Tibial nerve (tissue), 4 donors: ENCODE measurements at places on chromosomes 3 and 15. TPM values are rescaled to one million over a fixed set of nuclear protein-coding genes. Genes with fewer than 3 reads are reported as not detected.
A peak's percentile ranks its signal among the peaks of the same experiment; 100 is the strongest.

GRCh38 chr3:195147649-195148080, 123.3 kb downstream of the XXYLT1 start:
- H3K36me3 ChIP-seq, result no peaks in the 10 kb centered on the region
- H3K4me1 ChIP-seq, result peaks cover 18% of the 10 kb centered on the region
- no peak overlapping the region for H3K27ac ChIP-seq
- no peak for DNase-seq
- H3K27me3 ChIP-seq, result no peaks in the 10 kb centered on the region
- H3K4me3 ChIP-seq, result no peak overlapping the region

DNA sequence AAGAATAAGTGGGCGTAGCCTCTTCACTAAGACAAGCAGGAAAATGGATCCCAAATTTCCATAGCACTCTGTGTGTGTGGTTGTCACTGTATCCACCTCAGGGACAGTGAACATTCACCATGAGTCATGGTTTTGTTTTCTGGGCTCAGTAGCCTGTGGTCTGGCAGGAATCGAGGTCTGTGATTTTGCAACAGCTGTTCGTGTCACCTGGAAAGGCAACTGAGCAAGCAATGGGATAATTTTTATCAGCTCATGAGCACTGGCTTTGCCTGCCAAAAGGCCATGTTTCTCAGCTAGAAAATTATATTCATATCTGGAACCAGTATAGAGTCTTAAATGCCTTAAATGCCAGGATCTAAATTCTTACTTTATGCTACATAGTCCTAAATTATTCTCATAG, 60.9 kb downstream of the STRIT1 start:
- H3K4me3 ChIP-seq, result no peak overlapping the region
- H3K27ac ChIP-seq, result no peak overlapping the region
- H3K4me1 ChIP-seq, result peaks cover 16% of the 10 kb centered on the region
- H3K36me3 ChIP-seq, result no peaks in the 10 kb centered on the region
- DNase-seq, result peak; percentile 56

GRCh38 chr3:157122832-157123427, 37.0 kb downstream of the CCNL1 start:
- H3K27me3 ChIP-seq, result no peaks in the 10 kb centered on the region
- no peaks in the 10 kb centered on the region for H3K36me3 ChIP-seq
- no peak for DNase-seq
- no peak overlapping the region for H3K27ac ChIP-seq

Gene NTRK3
- total RNA-seq, result 85.9 TPM

- no peaks in the 10 kb centered on the region for H3K27me3 ChIP-seq
- no peak overlapping the region for H3K27ac ChIP-seq
- H3K36me3 ChIP-seq, result no peaks in the 10 kb centered on the region
- DNase-seq, result no peak
Measured at GRCh38 chr3:36800533-36801116, 36.3 kb upstream of the DCLK3 start.

DNA sequence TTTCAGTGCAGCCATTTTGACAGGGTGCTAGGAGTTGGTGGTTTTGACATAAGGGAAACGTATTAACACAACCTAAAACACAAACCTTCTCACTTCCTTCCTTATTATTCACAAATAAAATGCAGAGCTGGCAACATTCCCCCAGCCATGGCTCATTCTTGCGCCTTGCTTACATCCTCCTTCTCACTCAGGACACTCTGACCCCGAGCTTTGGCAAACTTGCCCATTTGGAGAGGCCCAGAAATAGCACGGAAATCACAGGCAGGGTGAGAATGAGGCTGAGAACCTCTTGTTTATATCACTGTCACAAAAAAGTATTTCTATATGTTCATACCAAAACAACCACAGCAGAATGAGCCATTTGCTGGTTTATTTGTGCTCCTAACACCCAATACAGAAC, 244.3 kb downstream of the NTRK3 start:
- H3K27me3 ChIP-seq, result no peaks in the 10 kb centered on the region
- no peak for DNase-seq
- no peak overlapping the region for H3K27ac ChIP-seq
- H3K4me3 ChIP-seq, result no peak overlapping the region

DNA sequence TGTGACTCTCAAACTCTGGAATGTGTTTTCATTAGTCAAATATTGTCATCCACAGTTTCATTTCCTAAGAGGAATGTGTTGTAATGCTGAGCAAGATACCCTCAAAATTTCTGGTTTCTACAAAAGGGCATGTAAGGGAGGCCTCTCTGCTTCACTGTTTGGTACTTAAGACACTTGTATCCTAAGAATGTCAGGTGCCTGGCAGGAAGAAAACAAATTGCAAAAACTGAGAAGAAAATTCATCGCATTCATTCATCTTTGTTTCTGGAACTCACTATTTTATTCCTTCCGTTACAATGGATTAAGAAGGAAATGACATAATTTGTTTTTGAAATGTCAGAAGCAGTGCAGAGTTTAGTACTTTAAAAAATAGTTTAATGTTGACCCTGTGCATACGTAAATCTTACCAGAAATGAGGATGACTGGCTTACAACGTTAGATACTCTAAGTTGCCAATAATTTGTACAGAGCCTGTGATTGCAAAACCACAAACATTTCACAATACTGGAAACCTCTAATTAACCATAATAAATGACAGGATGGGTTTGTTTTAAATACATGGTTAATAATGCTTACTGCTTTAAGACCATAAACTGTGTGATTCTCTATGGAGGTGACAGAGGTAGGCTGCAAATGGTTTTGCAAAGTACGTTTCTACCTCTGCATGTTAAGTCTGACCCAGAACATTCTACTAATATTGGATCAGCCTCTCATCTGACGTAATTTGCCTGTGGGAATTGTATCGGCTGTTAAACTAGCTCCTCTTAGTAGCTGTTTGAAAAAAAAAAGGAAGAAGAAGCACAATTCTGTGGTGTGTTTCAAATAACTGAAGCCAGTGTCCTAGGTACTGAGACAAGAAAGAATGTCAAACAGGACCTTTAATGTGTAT, 477.8 kb downstream of the RBMS3 start:
- no peak for DNase-seq
- no peak overlapping the region for H3K4me3 ChIP-seq
- peaks cover 27% of the 10 kb centered on the region for H3K4me1 ChIP-seq
- peak overlapping the region; percentile 83 for H3K27ac ChIP-seq

DNA sequence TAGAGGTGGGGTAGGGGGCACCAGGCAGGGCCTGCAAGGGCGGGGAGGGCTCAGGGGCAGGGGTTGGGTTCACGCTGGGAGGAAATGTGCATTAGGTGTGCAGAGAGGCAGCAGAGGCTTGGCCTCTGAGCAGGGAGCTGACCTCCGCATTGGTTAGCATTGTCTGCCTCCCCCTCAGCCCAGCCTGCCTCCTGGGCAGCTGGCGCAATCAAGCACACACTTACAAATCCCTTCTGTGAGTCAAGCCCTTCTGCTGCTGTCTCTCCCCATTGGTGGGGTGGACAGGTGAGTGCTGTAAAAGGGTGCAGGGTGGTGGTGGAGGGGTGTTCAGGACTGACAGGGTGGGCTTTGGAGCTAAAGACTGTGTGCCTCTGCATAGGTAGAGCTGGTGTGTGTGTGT, 9.3 kb downstream of the LOXL1 start:
- no peak overlapping the region for H3K4me3 ChIP-seq
- H3K27me3 ChIP-seq, result no peaks in the 10 kb centered on the region
- H3K36me3 ChIP-seq, result no peaks in the 10 kb centered on the region
- H3K27ac ChIP-seq, result no peak overlapping the region
- DNase-seq, result no peak

- H3K27ac ChIP-seq, result peak overlapping the region; percentile 91
- no peaks in the 10 kb centered on the region for H3K27me3 ChIP-seq
- H3K36me3 ChIP-seq, result no peaks in the 10 kb centered on the region
Measured at GRCh38 chr3:72447059-72447946, 400.9 kb downstream of the SHQ1 start.

- DNase-seq, result no peak
- no peaks in the 10 kb centered on the region for H3K27me3 ChIP-seq
- no peaks in the 10 kb centered on the region for H3K36me3 ChIP-seq
- H3K4me3 ChIP-seq, result no peak overlapping the region
- no peak overlapping the region for H3K27ac ChIP-seq
Measured at GRCh38 chr3:54225841-54226528, 103.6 kb downstream of the CACNA2D3 start.
